ENCODE measurements at places on chromosomes 2 and 18.

GRCh38 chr2:149388120-149388816 is 57.9 kb downstream of the LYPD6 start:
- DNase-seq, result no peak

DNA sequence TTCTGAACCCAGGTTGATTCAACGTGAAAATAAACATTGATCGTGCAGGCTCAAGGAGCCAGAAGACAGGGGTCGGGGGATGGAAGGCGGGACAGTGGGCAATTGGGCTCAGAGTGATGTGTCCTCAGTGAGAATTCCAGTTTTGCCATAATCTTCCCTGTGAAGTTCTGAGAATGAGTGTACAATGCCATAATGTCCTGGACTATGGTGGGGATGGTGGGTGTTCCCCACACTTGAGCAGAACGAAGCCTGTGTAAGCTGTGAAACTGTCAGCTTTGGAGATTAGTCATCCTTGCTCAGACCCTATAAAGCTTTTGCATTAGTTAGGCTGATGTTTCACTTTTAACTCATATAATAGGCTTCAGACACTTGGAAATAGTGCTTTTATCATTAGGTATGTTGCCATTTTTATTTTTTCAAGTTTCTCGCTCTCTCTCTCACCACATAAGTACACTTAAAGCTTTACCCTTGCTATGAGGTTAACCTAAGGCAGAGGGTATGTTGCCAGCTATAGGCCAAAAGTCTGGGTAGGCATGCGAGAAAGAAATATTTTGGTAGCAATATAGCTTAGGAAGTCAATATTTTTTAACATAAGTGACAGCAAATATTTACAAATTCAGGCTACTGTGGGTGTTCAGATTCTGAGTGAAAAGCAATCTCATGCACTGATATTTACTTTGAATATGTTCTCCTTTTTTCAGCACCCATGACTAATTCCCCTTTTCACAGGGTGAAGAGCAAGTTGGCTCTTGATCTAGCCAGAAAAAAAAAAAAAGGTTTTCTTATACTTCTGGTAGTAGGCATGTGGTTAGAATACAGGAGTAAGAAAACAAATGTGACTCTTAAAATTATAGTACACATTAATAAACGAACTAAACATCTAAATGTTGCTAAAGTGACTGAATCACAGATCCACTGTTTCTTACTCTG is 47.2 kb downstream of the CDC42EP3 start:
- DNase-seq, result no peak

DNA sequence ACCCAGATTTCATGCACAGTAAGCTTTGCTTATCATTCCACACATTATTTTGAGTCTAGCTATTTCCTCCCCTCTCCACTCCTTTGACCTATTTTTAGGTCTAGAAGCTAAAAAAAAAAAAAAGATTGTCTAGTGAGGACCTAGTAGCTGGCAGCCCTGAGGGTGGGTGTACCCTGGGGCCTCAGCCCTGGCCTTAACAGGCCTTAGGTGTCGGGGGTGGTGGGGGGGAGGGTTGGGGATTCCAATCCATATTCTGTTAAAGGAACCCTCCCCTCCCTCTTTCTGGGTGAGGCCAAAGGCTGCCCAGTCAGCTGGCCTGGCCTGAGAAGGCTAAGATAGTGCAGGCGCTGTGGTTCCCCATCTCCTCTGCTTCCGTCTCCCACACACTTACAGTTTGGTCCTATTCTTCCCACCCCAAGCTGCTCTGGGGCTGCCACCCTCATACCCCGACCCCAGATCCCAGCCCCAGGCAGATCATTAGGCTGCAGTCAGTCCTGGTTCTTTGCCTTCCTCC is 65.5 kb upstream of the HK2 start:
- no peak for DNase-seq

DNA sequence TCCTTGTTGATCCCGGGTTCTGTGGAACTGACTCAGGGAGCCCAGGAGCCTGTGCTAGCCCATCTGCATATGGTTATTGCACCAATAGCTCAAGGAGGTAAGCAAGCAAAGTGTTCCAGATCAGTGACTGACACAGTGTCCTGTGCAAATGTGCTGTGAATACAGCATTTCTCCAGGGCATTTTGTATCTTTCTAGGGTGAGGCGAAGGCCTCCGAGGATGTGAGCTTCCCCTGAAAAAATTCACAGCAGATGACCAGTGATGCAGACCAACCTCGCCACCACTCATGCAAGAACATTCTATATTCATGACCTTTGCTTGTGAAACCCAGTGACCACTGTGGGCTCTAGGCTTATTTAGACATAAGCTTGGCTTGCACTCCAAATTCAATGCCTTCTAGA is 15.2 kb upstream of the NT5DC4 start:
- DNase-seq, result no peak

GRCh38 chr2:77370511-77370910 is 151.7 kb downstream of the LRRTM4 start:
- no peak for DNase-seq

DNA sequence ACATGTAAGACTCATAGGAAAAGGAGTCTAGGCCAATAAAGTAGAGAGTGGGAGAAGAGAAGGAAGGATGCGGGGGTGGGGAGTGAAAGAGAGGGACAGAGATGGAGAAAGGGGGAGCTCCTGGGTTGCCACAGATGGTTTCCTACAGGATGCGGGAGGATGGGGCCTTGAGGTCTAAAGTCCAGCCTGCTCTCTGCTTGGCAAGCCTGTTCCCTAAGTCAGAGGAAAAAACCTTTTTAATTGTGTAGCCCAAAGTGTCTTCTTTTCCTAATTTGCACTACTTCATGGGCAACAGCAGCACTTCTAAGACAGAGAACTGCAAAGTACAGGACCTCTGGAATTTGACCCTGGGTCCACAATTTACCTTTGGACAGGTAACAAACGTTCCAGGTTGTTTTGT is 1.4 kb upstream of the FAM110C start:
- no peak for DNase-seq

DNA sequence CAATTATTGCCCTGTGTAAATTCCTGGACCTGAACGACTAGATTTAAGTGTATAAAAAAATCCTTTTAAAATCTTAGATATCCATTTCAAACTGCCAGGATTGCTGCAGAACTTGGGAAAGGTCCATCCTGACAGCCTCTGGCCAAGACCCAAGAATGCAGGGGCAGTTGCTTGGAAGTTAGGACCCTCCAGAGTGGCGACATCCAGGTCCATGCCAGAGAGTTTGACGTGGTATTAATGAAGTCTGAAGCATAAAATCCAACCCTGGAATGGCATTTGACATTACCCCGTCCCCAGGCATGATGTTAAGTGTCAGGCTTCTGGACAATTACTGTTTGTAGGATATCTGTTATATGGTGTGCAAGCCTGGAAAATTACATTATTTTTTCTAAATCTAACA is 810.2 kb downstream of the CNTNAP5 start:
- no peak for DNase-seq

GRCh38 chr2:72891091-72891818 is 4.0 kb downstream of the SPR start:
- DNase-seq, result no peak

DNA sequence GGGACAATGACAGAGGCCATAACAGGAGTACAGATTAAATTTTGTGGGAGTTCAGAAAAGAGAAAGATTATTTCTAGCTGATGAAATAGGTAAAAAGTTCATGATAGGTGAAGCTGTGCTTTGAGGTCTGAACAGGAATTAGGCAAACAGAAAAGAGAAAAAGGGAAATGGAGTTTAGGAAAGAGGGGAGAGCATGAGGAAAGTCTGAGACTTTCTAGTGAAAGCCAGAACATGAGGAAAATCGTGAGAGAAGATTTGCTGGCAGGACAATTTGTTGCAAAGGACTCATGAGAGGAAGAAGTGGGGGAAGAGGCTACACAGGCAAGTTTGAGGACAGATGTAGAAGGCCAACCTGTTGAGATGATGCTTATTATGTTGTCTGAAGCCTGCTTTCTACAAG is 6.3 kb upstream of the CHN1 start:
- no peak for DNase-seq

DNA sequence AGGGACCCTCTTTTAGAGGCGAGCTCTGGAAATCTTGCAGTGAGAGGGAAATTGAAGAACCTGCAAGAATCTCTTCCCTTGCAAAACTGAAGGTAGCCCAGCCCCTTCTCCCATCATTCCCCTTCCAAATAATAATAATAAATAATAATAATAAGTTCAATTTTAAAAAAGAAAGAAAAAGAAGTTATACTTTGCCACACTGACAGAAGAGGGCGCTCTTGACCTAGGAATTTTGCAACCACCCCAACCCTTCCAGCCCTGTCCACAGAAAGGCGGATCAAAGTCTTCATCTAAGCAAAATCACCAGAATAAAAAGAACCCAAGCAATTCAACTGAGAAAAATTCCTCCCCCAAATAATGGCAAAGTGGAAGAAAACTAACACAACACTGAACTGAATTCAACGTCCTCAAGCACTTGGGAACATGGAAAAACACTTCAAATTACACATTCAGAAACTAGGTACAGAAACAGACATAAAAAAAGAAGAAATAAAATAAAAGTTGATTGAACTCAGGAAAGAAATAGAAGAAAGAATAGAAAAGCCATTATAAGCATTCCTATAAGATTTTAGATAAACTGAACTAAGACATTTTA is 98.9 kb upstream of the GLS start:
- peak; percentile 31 for DNase-seq

DNA sequence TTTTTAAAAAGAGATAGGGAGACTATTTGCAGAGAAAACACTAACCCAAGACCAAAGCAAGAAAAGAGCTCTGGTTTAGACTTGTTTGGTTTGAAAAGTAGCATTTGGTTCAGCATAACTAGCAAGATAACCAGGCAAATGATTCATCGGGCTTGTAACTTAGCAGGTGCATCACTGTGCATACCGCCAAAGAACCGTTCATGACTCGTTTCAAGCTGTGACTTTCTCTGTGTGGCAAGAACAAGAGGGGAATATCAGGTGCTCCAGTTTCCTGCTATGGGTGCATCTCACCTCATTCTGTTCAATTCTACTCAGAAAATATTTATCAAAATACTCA is 244.9 kb downstream of the ETAA1 start:
- no peak for DNase-seq

DNA sequence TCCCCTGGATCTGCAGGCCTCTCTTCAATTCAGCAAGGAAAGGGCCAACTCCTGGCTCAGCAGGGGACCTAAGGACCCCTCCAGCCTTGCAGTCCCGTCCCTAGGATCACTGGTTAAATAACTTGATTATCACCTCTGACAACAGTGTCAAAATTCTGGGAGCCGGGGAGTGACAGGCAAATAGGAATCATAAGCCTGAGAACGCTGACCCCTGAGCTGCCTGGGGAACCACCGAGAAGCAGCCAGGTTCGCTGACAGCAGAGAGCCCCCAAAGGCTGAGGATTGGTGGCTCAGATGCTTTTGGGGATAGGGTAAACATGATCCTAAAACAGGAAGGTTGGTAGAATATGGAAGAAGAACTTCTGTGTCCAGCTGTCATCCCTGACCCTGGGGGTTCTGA is 17.5 kb upstream of the TNS1 start:
- no peak for DNase-seq

DNA sequence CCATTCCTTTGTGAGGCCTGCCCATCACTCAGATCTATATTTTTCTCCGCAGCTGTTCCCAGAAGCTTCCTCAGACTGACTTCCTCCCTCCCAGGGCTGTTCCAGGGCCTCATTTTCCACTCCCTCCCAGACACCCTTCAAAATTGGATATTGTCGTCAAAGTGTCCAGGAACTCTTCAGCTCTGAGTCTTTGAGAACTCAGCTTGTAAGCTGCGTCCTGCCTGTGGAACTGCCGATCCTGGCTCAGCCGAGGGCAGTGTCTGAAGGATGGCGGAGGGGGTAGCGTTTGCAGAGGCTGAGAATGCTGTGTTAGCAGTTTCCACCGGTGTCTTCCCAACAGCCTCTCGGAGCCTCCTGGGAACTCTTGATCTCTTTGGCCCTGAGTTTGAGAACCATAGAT is 27.1 kb downstream of the NCK2 start:
- DNase-seq, result no peak

GRCh38 chr2:47783486-47784351 is 774 bp downstream of the MSH6 start:
- DNase-seq, result peak; percentile 31

DNA sequence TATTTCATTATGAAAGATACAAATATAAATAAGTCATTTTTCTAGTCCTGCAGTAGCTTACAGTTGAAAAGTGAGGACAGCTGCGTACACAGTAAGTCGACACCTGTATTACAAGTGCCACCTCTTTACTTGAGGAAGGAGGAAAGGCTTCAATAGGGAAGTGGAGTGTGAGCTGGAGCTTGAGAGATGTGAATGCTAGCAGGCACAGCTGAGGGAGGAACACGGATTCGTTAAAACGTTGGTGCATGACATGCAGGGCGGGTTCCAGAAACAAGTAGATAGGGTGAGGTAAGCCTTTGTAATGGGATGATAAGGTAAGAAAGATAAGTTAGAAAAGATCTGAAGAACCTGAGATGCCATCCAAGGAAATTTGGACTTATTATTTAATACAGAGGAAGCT is 98.1 kb upstream of the CSRNP3 start:
- no peak for DNase-seq

- DNase-seq, result no peak
Measured at GRCh38 chr18:26764586-26764985, 100.9 kb downstream of the AQP4 start.

DNA sequence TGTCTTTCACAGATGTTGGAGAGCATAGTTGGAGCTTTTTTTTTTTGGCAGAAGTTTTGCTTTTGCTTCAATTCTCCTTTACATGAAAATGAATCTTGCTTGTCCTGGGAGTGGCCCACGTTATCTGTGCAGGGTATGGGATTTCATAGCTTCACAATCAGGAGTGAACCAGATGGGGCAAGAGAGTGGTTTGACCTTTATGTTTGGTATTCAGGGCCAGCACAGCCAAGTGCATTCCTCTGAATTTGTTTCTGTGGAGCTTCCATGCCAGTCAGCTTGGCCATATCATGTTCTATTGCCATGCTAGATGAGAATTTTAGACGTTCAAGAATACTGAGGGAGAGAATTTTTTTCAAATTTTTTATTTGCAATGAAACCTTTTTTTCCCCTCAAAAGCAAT is 116.6 kb downstream of the PRPF40A start:
- DNase-seq, result no peak

Data from HS-5 (cell line).